ENCODE measurements at places on chromosomes 11 and 22. TPM values are rescaled to one million over a fixed set of nuclear protein-coding genes. Genes with fewer than 3 reads are reported as not detected.

GRCh38 chr11:86558207-86558606, 114.2 kb downstream of the ME3 start:
- peak; percentile 80 for DNase-seq

DNA sequence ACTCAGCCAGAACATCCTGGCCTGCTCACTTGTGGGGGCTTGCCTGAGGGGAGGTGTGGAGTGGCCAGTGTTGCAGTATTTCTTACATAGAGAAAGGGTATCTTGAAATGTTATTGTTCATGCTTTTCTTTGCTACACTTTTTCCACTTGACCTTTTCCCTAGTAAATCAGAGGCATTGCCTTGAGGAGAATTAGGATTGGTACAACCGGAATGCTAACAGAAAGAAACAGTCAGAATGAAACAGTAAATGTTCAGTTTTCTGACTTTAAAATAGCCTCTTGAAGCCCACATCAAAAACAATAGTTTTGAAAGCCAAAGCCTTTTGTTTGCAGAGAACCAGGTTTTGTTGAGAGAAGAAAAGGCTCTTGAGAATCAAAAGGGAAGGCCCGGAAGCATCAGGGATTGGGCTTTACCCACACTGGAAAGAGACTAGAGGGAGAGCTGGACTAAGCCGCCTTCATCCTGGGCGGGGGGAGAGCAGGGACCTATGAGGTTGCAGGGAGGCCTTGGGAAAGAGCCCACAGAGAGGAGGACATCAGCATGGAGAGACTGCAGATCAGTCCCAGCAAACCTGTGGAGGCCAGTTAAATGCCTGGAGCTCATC, 12.4 kb downstream of the ADM start:
- DNase-seq: no peak

GRCh38 chr11:72227316-72228228, 3.0 kb downstream of the INPPL1 start:
- DNase-seq: peak; percentile 71

- no peak for DNase-seq
These were observed 611.8 kb downstream of the BRD1 start for GRCh38 chr22:49215840-49216239.

DNA sequence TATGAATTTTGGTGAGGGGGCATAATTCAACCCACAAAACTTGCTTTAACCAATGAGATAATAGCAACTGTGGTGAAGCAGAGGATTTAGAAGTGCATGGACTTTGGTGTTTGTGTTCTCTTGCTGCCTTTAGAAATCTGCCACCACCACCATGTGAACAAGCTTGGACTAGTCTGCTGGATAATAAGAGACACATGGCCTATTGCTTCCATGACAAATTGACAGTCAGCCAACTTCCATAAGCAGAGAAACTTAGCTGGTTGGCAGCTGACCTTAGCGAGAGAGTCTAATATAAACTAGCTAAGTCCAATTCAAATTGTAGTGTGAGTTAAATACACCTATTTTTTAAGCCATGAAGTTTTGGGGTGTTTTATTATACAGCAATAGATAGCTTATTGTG, 482.1 kb upstream of the ANO5 start:
- DNase-seq: peak; percentile 66

- DNase-seq: peak; percentile 33
These were observed 7.9 kb downstream of the CSRP3 start for GRCh38 chr11:19193916-19194315.

DNA sequence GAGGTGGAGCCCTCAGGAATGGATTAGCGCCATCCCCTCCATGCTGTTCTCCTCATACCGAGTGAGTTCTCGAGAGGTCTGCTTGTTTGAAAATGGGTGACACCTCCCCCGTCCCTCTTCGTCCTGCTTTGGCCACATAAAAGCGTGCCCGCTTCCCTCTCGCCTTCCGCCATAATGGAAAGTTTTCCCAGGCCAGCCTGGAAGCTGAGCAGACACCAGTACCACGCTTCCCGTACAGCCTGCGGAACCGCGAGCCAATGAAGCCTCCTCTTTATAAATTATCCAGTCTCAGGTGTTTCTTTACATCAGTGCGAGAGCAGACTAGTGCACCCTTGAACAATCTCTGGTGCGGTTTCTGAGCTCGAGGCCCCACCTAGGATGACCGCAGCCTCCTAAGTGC, 12.8 kb downstream of the ALG12 start:
- no peak for DNase-seq

GRCh38 chr11:36744375-36745168, 146.5 kb upstream of the RAG2 start:
- peak; percentile 57 for DNase-seq

GRCh38 chr11:117424781-117425180, 97.1 kb downstream of the CEP164 start:
- DNase-seq: no peak

GRCh38 chr22:42307806-42308563, 37.5 kb upstream of the TCF20 start:
- no peak for DNase-seq

DNA sequence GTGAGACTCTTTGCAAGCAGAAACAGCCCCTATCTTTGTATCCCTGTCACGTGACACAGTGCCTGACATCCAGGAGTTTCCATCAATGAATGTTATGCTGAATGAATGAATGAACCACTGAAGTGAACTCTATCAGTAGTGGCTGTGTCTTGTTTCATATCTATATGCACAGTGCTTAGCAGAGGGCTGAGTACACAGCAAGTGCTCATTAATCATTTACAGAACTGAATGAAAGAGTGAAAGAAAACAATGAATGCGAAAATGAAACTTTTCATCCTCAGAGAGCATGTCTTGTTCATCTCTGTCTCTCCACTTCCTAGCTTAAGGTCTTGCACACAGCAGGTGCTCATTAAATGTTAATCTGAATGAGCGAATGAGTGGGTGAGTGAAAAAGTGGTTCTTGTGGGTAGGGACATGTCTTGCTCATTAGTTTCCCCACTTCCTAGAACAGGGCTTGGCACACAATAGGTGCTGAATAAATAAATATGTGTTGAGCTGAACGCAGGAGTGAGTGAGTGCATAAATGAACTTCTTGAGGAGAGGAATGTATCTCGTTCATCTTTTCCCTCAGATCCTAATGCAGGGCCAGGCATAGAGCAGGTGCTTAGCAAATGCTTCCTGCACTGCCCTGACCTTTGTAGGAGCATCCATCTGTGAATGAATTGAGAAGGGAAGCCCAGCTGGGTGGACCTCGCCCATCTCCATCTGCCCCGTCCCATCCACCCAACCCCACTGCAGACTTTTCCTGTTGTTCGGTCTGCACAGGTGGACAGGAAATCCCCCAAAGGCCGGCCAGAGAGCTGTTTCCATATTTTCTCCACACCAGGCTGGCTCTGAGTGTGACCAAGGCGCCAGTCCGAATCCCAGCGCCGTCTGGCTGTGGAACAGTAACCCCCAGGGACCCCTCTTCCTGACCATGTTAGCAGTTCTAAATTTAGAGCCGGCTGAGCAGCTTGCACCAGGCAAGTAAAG, 113.4 kb upstream of the CRYBB3 start:
- DNase-seq: peak; percentile 81

- DNase-seq: no peak
These were observed 137.1 kb downstream of the CSNK2A3 start for GRCh38 chr11:11215944-11216343.

DNA sequence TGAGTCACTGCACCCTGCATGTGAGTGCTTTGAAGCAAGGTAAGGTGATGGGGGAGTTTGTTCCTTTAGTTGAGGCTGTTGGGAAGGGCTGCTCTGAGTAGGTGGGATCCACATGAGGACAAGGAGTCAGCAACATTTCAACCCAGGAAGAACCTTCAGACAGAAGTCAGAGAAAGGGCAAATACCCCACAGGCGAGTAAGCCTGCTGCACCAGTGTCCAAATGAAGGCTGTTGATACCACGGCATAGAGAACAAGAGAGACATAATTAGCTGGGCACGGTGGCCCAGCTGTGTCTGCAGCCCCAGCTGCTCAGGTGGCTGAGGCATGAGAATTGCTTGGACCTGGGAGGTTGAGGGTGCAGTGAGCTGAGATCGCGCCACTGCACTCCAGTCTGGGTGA, 54.3 kb upstream of the CLMP start:
- no peak for DNase-seq

DNA sequence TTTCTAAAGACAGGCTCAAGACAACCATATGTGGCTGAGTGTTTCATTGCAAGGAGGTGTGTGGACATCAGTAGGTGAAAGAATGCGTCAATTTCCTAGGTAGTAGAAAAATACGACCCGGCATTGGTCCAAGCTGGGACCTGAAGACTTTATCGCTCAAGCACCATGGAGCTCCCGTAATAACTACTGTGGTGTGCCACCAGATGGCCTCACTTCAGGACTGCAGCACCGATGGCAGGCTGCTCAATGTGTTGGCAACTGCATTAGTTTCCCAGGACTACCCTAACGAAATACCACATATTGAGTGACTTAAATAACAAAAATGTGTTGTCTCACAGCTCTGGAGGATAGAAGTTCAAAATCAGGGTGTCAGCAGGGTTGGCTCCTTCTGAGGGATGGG, 72.4 kb upstream of the FAT3 start:
- DNase-seq: no peak

GRCh38 chr11:65487467-65488272, 11.2 kb upstream of the MALAT1 start:
- DNase-seq: peak; percentile 100

GRCh38 chr22:22940961-22941605, 53.5 kb downstream of the IGLL5 start:
- DNase-seq: no peak

DNA sequence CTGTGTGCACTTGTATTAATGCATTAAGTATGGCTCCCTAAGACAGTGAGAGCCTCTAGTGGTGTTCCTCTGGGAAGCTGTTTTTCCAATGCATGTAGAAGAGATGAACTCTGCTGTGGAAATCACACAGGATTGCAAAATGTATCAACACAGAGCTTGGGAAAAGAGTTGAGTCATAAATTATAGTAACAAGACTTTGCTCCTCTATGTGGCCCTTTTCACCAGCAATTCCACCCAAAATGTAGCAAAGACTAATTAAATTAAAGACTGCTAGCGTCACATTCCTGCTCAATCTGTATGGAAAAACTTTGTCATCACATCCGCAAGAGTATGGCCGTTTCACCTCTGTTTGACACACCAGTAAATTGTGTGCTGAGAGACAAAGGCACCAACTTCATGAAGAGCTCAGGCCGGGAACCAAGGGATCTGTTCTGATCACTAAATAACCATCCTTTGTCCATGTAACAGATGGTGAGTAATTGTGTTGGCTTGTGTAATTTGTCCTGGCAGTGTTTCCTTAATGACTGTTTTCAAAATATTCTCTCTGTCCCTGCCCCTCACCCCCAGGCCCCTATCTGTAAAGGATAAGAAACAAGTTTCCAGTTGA, 209.2 kb upstream of the SORL1-AS1 start:
- DNase-seq: peak; percentile 46

DNA sequence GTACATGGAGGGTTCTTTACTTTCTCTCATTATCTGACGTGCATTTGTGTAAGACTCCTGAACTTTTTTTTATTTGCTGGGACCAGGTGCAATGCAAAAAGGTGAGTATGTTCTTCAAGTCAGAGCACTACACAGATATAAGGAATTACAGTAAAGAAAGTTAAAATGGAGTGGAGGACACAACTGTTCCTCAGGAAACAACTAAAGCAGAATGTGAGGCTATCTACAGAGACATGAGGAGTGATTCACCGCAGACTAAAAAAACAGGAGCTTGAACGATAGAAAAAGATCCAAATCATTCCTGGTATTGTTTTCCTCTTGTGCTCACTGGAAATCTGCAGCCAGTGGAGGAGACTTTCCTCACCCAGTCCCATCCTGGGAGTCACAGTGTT, 106.2 kb downstream of the ABTB2 start:
- DNase-seq: no peak

GRCh38 chr11:5204787-5205186, 4.3 kb upstream of the OR51V1 start:
- DNase-seq: peak; percentile 37

DNA sequence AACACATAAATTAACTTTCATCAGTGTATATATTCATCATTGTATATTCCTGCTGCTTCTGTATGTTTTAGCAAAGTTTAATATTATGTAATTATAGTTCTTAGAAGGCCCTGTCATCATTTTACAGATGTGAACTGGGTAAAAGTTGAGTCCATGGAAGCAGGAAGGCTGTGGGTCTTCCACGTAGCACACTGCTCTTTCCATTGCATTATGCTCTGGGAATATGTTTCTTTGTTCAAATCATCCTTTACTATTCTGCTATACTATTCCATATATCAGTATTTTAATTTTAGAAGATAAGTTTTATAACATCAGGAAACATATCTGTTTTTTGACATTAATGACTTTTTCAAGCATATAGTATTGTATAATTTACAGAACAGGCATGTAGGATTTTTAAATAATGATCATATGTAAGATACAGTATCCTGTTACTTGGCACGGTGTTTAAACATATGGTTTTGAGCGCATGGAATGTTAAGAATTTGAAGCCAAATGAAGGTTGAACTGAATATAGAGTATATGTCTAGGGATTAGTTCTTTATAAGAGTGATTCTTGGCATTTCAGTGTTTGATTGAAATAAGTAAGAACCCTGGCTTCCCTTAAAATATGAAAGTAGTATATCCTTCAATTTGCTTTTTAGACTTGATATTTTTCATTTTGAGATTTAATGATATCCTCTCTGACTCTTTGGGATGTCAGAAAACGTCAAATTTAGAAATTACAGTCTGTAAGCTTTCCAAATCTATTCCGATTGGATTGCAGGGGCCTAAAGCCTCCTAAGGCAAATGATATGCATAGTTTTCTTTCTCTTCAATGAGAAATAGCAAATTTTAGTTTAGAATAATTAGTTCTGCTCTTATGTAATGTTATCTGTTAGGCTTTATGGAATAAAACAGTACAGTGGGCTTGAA, 8.6 kb downstream of the CCDC81 start:
- peak; percentile 72 for DNase-seq

GRCh38 chr11:15594607-15595006, 479.9 kb downstream of the INSC start:
- peak; percentile 36 for DNase-seq

GRCh38 chr11:19872512-19873145, 160.0 kb downstream of the NAV2 start:
- no peak for DNase-seq

- no peak for DNase-seq
These were observed 35.6 kb downstream of the TBC1D22A start for GRCh38 chr22:46798041-46798365.

GRCh38 chr11:5284637-5285036, 14.9 kb upstream of the HBE1 start:
- no peak for DNase-seq

- DNase-seq: no peak
These were observed 7.2 kb downstream of the UPK3A start for GRCh38 chr22:45291931-45292290.

GRCh38 chr11:92740276-92740675, 229.2 kb upstream of the MTNR1B start:
- DNase-seq: no peak

- DNase-seq: no peak
These were observed 133.0 kb downstream of the SWAP70 start for GRCh38 chr11:9796854-9797253.

The GGTLC3 gene
- not detected for total RNA-seq

The MGAT3 gene
- total RNA-seq: 1.7 TPM

The CRYBB2 gene
- total RNA-seq: 0.09 TPM

The SNU13 gene
- total RNA-seq: 99.8 TPM

The CNIH2 gene
- 1.0 TPM for total RNA-seq

The PDE3B gene
- 2.2 TPM for total RNA-seq

The FGF3 gene
- total RNA-seq: 0.09 TPM

The C22orf23 gene
- 0.18 TPM for total RNA-seq

The APOC3 gene
- total RNA-seq: 0.40 TPM

The PRR5L gene
- total RNA-seq: 8.8 TPM

The CARD16 gene
- total RNA-seq: 8.3 TPM

The RHOD gene
- 14.2 TPM for total RNA-seq

The ANKK1 gene
- 0.09 TPM for total RNA-seq

The RIMBP3B gene
- 0.18 TPM for total RNA-seq

The TTC36 gene
- 1.1 TPM for total RNA-seq

The OR2D2 gene
- total RNA-seq: not detected

The CARD10 gene
- total RNA-seq: 7.8 TPM

Measured in muscle of leg (tissue), 16 donors.